ENCODE measurements at places on chromosomes 12 and 14. TPM values are rescaled to one million over a fixed set of nuclear protein-coding genes. Genes with fewer than 3 reads are reported as not detected.

DNA sequence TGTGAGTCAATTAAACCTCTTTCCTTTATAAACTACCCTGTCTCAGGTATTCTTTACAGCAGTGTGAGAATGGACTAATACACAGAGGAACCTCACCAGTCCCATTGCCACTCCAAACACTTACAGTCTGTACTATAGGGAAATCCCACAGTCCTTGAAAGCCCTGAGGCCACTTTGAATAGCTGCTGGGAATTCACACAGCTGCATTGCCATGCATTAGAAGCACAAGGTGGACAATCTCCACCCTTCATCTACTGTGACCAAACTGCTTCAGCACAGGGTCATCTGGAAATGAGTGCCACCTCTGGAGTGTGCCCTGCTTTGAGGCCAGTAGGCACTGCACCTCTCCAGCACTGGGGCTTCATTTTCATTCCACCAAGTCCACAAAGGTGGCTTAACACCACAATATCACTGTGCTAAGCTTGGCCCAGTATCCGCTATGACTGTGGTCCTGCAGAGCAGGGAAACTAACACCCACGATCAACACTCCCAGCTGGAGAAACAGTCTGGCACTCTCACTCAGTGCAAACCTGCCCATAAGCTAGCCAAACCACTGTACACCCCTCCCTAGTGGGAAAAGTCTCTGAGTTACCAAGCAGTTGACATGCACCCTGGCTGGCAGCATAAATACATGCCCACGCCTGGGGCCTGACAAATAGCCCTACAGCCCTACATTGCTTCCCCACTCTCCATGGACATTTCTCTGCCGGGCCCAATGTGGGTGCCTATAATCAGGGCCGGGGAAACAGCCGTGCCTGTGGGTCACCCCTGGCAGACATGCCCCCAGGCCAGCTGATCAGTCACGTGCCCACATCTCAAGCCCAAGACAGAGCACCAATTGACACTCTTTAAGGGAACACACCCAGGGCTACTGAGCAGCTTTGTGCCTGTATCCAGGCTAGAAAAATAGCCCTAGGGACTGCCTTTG is 294.3 kb upstream of the MGAT4C start:
- DNase-seq: no peak

GRCh38 chr12:31519511-31519910 is 71.4 kb downstream of the DENND5B start:
- no peak for DNase-seq

- DNase-seq: no peak
Observed at GRCh38 chr12:1776170-1776921, 44.0 kb upstream of the LRTM2 start.

PSMA3 gene
- total RNA-seq: 267 TPM
